ENCODE measurements at places on chromosomes 1 and 21.

DNA sequence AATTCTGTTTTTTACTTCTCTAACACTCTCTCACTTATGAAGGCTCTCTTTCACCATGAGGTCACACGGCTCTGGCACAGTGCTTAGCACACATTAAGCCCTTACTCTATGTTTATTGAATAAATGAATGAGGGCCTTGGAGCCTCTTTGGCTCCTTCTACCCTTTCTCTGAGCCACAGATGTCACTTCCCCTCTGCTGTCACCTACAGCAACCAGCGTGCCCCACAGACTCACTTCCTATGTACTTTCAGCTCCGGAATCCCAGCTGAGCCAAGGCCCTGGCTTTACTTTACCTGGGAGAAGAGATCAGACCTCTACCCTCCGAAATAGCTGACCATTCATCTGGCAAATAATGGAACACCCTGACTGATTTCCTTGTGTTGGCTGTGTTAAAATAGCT lies 53.7 kb upstream of the HMCN1 start:
- no peak for DNase-seq

DNA sequence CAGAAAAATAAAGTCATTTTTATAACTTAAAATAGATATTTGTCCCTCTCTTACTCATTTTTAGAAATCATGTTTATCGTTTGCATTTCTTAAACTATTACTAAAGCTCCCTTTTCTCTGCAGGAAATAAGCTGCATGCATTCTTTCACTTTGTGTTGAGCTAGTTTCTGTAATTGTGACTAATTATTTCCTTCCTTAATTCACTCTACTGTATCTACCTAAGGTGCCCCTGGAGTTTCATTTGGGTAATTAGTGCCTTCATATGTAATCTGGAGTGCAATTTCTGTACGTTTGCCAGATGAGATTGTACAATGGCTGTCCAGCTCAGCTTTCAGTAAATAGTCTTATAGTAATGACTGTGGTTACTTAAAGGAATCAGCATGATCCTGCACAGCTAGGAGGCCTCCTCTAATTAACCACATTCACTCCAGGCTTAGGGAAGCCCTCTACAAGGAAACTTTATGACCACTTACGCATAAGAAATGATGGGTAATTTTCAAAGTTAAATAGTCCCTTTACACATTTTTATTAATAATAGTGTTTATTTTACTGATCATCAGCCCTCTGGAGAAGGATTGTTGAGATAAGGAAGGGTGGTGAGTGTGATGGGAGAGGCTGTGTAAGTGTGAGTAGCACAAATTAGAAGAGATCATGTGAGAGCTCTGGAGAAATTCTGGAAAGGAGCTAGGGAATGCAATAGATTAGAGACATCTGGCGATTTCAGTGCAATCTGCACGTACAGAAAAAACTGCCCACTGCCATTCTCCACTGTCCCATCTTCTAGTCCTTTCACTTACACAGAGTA lies 86.8 kb downstream of the LRRC8C start:
- peak; percentile 54 for DNase-seq

- DNase-seq: no peak
Observed at GRCh38 chr1:5333291-5333690, 658.9 kb downstream of the NPHP4 start.

DNA sequence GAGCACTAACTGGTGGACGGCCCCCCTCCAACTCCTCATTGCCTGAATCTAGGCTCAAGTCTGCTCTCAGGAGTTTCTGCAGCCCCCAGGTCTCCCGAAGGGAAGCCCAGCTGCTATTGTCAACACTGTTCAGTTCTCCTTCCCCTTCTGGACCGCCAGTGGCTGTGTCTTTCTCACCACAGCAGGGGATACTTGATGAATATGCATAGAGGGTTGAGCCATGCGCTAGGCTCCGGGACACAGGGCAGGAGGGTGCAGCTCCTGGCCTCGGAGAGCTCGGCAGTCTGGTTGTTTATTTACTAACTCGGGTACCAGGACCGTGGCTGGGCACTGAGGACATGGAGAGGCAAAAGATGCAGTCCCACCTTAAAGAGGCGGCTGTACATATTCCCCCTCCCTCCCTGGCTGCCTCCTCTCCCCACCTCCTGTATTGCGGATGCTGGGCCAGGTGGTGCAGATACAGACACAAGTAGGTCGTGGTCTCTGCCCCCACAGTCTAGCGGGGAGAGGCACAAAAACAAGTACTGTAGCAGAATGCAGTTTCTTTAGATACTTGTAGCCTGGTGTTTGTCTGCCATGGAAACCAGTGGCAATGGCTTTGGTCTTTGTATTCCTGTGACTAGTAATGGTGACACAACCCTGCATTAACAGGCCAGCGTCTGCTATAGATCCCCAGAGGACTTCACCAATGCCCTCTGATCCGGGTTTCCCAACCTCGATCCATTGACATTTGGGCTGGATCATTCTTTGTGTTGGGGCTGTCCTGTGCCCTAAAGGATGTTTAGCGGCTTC lies 26.2 kb downstream of the ARHGEF10L start:
- no peak for DNase-seq

GRCh38 chr1:53410100-53410541 lies 49.1 kb upstream of the DMRTB1 start:
- DNase-seq: no peak

- DNase-seq: no peak
Observed at GRCh38 chr1:243792401-243792800, 57.6 kb downstream of the AKT3 start.

GRCh38 chr1:119773711-119774241 lies 5.1 kb upstream of the HMGCS2 start:
- DNase-seq: peak; percentile 65

DNA sequence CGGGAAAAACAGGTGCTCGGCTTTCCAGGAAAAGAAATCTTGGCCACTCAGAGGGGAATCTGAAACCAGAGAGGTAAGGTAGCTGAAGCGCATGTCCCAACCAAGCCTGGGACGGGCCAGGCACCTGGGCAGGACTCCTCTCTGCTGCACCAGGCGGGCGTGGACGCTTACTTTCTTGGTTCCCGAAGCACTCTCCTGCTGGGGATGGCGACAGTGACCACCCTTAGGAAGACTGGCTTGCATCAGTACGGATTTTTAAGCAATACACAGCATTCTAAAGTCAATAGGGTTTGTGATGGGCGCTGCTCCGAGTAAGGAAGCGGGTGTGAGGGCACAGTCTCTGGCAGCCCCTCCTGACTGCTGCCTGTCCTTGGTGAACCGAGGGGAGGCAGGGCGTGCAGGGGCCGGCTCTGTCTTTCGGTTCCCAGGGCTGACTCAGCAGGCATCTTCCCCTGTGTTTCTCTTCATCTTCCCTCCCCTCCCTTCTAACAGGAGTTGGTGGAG lies 74.9 kb upstream of the ANGPTL1 start:
- no peak for DNase-seq

DNA sequence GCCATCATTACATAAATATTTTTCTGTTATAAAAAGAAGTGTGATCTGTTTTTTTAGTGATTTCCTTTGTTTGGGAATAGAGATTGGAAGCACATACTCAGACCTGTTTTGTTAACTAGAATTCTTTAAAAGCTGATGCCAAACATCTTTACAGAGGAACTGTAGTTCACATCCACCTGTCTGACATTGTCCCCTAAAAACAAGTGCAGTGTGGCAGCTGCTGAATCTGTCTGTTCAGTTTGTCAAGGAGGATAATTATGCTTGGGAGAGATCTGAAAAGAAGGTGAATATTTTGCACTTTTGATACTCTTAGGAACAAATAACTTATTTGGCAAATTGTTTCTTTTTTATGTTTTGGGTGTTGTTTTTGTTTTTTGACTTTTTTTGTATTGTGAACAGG lies 13.6 kb downstream of the AGMAT start:
- no peak for DNase-seq

DNA sequence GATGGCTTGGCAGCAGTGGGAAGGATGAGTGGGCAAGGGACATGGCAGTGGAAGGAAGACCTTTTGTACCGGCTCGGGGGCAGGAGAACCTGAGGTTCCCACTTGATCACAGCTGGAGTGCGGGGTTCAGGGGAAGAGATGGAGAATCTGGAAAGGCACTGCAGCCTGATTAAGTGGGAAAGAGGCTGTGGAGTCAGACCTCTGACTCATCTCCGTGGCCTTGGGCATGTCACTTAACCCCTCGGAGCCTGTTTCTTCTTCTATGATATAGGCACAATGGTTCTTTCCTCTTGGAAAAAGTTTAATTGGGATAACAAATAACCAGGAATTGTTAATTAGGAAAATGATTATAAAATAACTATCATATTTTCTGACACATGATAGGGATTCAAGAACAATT lies 13.1 kb upstream of the TMEM61 start:
- DNase-seq: no peak

- DNase-seq: peak; percentile 89
Observed at GRCh38 chr1:84433258-84434080, 35.2 kb downstream of the DNASE2B start.
